Muscle of arm (tissue), 14 donors: ENCODE measurements at places on chromosomes 7 and 10. TPM values are rescaled to one million over a fixed set of nuclear protein-coding genes. Genes with fewer than 3 reads are reported as not detected.

Gene SH2D4B
- 0.12 TPM for polyA plus RNA-seq

Gene XRCC2
- 4.0 TPM for polyA plus RNA-seq

Gene PANK1
- 16.4 TPM for polyA plus RNA-seq

Gene ABCB1
- 0.27 TPM for polyA plus RNA-seq

Gene ORC5
- 16.8 TPM for polyA plus RNA-seq

Gene EVX1
- polyA plus RNA-seq: not detected

Gene TCERG1L
- 0.20 TPM for polyA plus RNA-seq

Gene EIF3A
- polyA plus RNA-seq: 130 TPM
